Bronchial epithelial cell (primary cell): ENCODE measurements at places on chromosomes 5 and 9.
A peak's percentile ranks its signal among the peaks of the same experiment; 100 is the strongest.

- peak; percentile 43 for DNase-seq
Observed at GRCh38 chr5:159061179-159061796, 38.4 kb downstream of the EBF1 start.

DNA sequence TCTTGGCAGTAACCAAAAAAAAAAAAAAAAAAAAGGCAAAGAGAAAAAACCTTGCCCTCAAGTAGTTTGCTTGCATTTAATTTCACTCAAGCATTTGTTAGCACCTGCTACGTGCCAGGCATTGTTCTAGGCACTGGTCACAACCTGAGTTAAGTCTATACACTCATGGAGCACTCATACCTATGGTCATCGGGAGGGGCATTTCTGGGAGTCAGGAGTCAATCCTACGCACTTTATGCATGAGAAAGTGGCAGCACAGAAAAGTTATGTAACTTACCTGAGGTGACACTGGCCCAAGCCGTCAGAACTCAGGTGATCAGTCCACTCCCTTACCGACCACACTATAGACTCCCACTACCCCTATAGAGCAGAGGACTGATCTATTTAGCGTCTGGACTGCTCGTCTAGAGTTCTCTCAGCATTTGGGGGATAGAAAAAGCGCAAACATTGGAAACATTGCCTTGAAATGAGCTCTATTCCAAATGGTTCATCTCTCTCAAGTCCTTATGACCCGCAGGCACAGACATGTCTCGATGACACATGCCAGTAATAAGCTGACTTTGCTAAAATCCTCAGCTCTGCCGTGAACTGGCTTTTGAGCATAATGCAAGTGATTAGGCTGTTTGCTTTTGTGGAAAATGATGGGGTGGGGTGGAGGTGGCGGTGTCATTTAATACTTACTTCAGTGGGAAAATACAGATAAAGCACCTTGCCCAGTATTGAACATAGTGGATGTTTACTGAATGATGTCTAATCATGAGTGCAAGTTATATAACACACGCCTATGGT, 160.2 kb downstream of the ARHGEF28 start:
- peak; percentile 97 for DNase-seq

- no peak for DNase-seq
Observed at GRCh38 chr5:14174230-14174636, 31.1 kb downstream of the TRIO start.

DNA sequence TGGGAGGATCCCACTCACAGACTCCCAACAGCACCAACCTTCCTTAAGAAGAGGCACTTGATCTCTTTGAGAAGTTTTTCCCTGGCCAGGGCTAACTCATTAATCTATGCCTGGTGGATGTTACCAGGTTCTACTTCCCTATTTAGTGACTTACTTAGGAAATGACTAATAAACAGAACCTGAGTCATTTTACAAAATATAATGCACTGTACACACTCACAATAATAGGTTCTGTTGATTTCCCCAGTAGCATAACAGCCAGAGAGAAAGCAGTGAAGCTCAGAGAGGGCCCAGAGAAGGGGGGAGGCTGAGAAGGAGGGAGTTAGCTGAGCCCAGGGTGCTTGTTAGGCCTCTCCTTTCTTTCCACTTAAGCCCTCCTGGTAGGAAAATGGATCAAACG, 27.1 kb downstream of the FRMD3 start:
- peak; percentile 81 for DNase-seq

- DNase-seq, result no peak
Observed at GRCh38 chr9:744790-745484, 96.6 kb upstream of the DMRT1 start.

GRCh38 chr5:147417135-147417813, 92.6 kb downstream of the DPYSL3 start:
- peak; percentile 93 for DNase-seq

- DNase-seq, result no peak
Observed at GRCh38 chr9:4592886-4593285, 69.2 kb upstream of the PLPP6 start.

DNA sequence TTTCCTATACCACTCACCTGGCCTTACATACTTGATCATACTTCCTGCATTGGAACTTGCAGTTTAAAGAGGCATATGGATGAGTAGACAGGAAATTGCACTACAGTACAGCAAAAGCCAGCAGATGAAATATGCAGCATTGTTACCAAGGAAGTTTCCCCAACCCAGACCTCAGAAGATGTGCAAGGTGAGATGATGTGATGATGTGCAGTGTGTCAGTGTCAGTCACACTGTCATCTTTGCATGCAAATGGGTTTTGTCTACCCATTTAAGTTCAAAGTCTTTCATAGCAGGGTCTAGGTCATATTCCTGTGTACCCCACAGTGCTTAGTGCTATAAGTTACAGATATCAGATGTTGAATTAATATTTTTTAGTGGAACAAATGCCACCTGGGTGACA, 89.3 kb upstream of the CER1 start:
- DNase-seq, result peak; percentile 19

GRCh38 chr5:1552521-1553255, 28.9 kb upstream of the LPCAT1 start:
- DNase-seq, result no peak

DNA sequence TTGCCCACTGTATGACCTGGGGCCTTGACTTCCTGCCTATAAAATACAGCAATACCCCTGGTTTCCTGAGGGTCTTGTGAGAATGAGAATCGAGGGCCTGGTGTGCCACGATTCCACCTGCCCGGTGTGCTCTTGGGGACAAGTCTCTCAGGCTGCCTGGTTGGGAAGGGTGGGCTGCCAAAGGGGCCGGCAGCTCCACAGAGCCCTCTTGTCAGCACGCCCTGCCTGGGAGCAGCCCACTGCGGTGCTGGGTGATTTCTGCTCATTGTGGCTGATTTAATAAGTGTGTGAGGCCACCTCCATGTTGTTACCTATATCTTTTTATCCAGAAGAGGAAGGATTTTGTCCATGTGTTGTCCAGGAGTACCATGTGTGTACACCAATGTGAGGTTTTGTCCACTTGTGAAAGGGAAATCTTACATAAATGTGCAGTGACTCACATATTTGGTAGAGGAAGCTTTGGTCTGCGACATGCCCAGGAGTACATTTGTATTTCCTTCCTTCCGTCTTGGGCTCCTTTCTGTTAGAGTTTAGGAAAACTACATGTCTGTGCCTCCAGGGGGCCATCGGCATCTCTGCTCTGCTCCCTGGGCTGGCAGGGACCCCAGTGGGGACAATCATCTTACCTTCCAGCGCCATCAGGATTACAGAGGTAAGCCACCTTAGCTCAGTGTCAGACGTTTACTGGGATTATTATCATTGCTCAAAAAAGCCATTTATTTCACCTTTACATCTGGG, 108.6 kb downstream of the PHF2 start:
- peak; percentile 39 for DNase-seq

DNA sequence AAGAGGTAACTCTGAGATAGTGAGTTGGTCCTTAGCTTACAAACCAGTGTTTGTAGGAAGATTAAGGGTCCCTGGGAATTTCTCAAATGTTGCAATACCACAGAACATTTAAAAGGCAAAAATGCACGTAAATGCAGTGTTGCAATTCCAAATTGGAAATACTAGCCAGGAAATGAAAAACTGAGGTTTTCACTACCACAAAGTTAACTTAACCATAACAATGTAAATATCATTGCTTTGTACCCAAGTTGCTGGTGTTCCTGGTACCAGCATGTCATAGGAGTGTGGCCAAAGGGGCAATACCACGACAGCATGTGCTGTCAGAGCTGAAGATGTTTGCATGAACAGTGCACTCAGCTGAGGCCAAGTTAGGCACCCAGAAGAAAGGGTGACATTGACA, 382.9 kb downstream of the GLIS3 start:
- DNase-seq, result peak; percentile 24

- no peak for DNase-seq
Observed at GRCh38 chr5:50738864-50739263, 72.4 kb downstream of the PARP8 start.

- peak; percentile 57 for DNase-seq
Observed at GRCh38 chr9:128899566-128900322, 17.8 kb downstream of the LRRC8A start.

GRCh38 chr5:79762929-79763328, 73.3 kb downstream of the CMYA5 start:
- DNase-seq, result no peak

- DNase-seq, result peak; percentile 29
Observed at GRCh38 chr5:54073735-54074134, 236.6 kb downstream of the ARL15 start.

GRCh38 chr9:124266139-124266825, 8.5 kb downstream of the NEK6 start:
- DNase-seq, result no peak

GRCh38 chr5:131747180-131748105, 49.4 kb downstream of the FNIP1 start:
- DNase-seq, result peak; percentile 38

GRCh38 chr9:98994172-98995058, 50.7 kb downstream of the COL15A1 start:
- DNase-seq, result no peak

GRCh38 chr5:72107131-72107900, at the start of gene MAP1B:
TSS of gene MAP1B (plus strand) at chr5:72107475. CDS start at chr5:72107532, 57 bp downstream.
- DNase-seq, result no peak

DNA sequence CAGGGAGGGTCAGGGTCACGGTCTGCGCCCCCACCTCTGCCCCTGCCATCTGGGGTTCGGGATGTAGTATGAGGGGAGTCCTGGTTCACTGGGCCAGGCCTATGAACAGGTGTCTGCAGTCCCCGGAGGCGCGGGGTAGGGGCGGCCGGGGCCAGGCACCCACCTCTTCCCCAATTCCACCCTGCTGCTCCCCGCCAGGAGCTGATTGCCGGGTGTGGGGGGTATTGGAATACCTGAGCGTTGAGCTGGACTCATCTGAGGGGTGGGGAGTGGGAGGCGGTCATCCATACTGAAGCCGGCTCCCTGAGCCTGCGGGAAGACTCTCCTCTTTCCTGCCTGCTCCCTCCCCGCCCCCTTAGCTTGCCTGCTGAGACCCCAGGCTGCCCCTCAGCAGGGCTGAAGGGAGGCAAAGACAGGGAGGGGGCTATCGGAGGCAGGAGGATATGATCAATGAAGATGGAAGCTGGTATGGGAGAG, 679 bp downstream of the SLC6A7 start:
- no peak for DNase-seq

- DNase-seq, result no peak
Observed at GRCh38 chr5:136039202-136039601, 10.4 kb downstream of the TGFBI start.

DNA sequence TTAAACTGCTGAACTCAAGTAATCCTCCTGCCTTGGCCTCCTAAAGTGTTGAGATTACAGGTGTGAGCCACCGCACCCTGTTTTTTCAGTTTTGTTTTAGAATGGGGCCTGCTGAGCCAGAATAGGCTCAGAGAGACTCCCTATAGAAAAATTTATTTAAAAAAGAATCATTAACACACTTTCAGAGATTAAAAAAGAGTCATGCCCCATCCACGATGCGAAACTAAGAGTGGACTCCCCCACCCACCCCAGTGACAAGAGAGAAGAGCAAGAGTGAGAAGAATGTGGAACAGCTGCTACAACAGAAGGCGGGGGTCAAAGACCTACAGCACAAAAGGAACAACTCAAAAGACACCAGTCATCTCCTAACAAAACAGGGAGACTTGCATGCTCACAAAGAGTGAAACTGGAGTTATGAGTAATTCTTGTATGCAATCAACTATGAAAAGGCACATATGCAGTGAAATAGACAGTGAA, 47.2 kb downstream of the GLDC start:
- peak; percentile 10 for DNase-seq

GRCh38 chr5:138762110-138762509, 8.9 kb downstream of the CTNNA1 start:
- no peak for DNase-seq

DNA sequence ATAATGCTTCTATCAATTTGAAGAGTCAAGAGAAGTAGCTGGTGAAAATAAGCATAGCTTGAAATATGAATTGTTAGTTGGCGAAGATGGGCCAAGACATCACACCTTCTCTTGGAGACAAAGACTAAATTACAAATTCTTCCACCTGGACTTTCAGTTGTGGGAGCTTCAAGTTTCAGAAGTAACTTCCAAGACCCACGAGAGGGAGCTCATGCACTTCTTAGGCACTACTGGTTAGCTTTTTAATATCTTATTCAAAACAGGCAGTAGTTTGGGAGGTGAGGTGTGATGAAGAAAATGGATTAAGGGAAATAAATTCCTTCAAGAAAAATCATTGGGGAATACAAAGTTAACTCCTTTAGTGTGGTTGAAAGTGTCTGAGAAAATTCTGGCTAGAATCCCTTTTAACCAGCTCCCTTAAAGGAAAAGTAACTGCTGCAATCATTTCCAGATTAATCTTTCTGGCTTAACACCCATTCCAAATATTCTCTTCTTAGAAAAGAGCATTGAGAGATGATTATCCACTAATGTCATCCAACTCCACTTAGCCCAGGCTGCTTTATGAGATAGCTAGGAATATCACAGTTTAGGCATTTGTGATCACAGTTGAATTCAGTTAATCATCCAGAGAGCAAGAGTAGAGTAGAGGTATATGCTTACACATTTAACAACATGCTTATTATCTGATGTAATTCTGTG, 139.5 kb upstream of the DMRTA1 start:
- peak; percentile 61 for DNase-seq

DNA sequence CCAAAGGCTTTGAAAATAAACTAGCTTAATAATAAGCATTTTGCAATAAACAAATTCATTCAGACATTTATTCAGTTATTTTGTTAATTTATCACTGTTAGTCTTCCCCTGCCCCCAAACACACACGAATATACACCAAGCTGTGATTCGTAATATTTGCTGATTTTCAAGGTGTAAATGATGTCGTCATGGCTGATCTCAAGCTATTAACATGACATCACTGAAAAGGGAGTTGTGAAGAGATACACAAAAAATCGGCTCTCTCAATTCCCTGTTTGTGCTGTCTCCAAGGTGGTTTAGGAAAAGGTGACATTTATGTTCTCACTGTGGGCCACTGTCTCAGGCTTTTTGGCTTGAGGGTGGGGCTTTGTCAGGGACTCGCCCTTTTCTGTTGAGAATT, 413.3 kb downstream of the CDH9 start:
- DNase-seq, result no peak

- no peak for DNase-seq
Observed at GRCh38 chr5:60722416-60722815, 22.4 kb upstream of the DEPDC1B start.

DNA sequence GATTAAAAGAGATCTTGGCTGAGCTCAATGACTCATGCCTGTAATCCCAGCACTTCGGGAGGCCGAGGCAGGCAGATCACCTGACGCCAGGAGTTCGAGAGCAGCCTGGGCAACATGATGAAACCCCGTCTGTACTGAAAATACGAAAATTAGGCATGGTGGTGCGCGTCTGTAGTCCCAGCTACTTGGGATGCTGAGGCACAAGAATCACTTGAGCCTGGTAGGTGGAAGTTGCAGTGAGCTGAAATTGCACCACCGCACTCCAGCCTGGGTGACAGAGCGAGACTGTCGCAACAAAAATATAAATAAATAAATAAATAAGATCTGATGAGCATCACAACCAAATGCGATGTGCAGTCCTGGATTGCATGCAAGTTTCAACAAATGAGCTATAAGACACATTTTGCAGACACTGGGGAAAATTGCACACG, 8.7 kb upstream of the ENG start:
- DNase-seq, result no peak

GRCh38 chr9:115764645-115765044, 388.9 kb upstream of the PAPPA start:
- no peak for DNase-seq

GRCh38 chr9:117344892-117345660, 69.8 kb downstream of the ASTN2 start:
- DNase-seq, result peak; percentile 33

GRCh38 chr9:100427366-100428263, 672 bp downstream of the MSANTD3 start:
- peak; percentile 80 for DNase-seq
